ENCODE measurements at places on chromosomes 13 and 19.

GRCh38 chr19:1837625-1838105 is 10.6 kb downstream of the REXO1 start:
- no peak for DNase-seq

- DNase-seq, result no peak
Measured at GRCh38 chr19:2629491-2630351, 72.8 kb downstream of the GNG7 start.

GRCh38 chr19:45440873-45441654 is 17.3 kb upstream of the ERCC1 start:
- DNase-seq, result no peak

- DNase-seq, result no peak
Measured at GRCh38 chr19:42175952-42176648, 41.4 kb downstream of the DEDD2 start.

DNA sequence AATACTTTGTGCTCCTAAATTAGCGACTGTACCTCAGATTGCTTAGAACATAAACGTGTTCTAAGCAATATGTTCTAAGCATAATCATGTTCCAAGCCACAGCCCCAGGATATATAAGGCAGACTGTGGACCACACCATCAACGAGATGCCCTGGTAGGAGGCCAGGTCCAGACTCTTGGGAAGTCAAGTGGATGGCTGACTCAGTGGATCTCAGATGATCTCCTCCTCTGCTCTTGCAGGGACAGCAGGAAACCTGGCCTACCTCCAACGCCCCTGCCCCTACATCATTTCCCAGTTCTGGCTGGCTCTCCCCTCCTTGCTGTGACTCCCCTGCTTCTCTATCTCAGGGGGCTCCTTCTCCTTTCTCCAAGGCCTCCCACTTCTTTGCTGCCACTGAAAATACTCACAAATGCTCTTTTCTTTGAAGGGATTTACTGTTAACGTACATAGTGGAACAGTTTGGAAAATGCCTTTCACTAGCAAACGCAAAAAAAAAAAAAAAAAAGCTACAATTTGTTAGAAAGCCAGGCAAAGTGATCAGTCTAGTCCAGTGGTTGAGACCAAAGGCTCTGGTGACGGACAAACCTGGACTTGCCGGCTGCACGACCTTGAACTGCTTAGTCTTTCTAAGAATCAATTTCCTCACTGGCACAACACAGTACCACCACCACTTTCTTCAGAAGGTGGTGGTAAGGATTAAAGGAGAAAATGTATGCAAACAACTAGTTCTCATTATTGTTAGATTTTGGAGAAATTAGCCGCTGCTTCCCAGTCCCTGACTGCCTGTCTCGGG is 3.0 kb downstream of the TMTC4 start:
- DNase-seq, result no peak

DNA sequence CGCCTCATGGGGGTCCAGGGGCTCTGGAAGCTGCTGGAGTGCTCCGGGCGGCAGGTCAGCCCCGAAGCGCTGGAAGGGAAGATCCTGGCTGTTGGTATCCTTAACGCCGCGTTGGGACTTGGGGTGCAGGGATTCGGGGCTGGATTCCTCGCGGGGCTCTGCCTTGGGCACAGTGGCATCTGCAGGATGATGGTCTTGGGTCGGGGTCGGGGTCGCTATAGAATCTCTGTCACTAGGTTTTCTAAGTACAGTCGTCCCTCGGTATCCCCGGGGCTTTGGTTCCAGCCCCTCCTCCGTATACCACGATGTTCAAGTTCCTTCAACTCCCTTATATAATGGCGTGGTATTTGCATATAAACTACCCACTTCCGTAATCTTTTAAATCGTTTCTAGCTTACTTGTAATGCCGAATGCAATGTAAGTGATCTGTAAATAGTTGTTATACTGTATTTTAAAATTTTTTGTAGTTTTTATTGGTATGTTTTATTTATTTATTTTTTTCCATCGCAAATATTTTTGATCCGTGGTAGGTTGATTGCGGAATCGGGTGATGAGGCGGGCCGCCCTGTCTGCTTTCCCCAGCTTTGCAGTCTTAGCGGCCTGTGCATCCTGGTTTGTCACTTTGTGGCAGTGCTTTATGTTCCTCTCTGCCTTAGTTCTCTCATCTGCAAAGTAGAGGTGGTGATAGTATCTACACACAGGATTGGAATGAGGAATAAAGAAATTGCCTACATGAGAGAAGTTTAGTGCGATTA is 606 bp downstream of the ERCC5 start:
- DNase-seq, result no peak

DNA sequence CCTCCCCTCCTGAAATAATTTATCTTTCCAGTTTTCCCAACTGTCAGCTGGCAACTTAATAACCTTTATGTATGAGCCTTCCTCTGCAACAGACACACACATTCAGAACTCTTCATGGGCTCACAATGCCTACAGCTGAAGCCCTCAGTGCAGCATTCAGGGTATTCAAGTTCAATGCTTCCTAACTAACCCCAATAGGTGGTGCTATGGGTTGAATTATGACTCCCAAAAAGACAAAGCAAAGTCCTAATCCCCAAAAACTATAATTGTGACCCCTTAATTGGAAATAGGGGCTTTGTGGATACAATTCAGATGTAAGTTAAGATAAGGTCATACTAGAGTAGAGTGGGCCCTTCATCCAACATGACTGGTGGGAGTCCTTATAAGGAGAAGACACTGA is 202.2 kb downstream of the SUCLA2 start:
- no peak for DNase-seq

DNA sequence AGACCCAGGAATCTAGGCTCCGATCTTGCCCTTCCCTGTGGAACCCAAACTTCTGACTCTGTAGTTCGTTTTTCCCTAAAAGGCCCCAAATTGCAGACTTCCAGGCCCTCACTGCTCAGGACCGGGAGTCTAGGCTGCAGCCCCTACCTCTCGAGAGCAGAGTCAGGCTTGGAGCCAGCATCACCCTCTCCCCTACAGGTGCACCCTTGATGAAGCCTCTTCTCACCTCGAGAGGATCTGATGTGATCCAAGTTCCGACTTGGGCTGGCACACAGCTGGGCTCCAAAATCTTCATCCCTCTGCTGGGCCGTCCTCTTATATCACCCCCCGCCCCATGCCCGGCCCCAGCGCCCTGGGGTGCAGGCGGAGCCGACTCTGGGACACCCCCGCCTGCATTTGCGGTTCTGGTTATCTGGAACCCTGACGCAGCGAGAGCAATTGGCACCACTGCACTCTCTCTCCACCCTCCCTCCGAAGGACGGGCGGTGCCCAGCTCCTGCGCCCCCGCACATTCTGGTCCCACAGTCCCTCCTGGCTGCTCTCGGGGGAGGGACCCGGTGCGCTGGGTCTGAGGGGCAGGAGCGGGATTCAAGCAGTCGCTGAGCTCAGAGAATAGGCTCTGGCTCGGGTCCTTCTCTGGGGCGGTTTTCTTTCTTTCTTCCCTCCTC is at the start of gene KLK7:
KLK7 (minus strand) TSS at position 293 of the 668 bp plus-strand sequence. CDS start 1,518 bp downstream, outside the sequence.
- DNase-seq, result no peak

- DNase-seq, result peak; percentile 8
Measured at GRCh38 chr13:99432609-99433542, 68.4 kb upstream of the TM9SF2 start.

- no peak for DNase-seq
Measured at GRCh38 chr19:52034051-52034728, 6.0 kb upstream of the ZNF614 start.
